ENCODE measurements at places on chromosomes 5 and 9. TPM values are rescaled to one million over a fixed set of nuclear protein-coding genes. Genes with fewer than 3 reads are reported as not detected.

The KCNIP1 gene
- not detected for total RNA-seq

The ITGA1 gene
- total RNA-seq: 5.1 TPM

The CER1 gene
- total RNA-seq: not detected

The ORM2 gene
- total RNA-seq: not detected

The PCDHB3 gene
- total RNA-seq: 0.34 TPM

The BARHL1 gene
- total RNA-seq: not detected
